NCI-H2081 (cell line): ENCODE measurements at places on chromosomes 12 and 14.

- DNase-seq: no peak
These were observed 350.7 kb downstream of the C12orf50 start for GRCh38 chr12:87678453-87678852.

GRCh38 chr14:104135904-104136471 is 2.4 kb upstream of the KIF26A start:
- no peak for DNase-seq

- DNase-seq: no peak
These were observed 67.2 kb downstream of the SCARB1 start for GRCh38 chr12:124796303-124796960.

DNA sequence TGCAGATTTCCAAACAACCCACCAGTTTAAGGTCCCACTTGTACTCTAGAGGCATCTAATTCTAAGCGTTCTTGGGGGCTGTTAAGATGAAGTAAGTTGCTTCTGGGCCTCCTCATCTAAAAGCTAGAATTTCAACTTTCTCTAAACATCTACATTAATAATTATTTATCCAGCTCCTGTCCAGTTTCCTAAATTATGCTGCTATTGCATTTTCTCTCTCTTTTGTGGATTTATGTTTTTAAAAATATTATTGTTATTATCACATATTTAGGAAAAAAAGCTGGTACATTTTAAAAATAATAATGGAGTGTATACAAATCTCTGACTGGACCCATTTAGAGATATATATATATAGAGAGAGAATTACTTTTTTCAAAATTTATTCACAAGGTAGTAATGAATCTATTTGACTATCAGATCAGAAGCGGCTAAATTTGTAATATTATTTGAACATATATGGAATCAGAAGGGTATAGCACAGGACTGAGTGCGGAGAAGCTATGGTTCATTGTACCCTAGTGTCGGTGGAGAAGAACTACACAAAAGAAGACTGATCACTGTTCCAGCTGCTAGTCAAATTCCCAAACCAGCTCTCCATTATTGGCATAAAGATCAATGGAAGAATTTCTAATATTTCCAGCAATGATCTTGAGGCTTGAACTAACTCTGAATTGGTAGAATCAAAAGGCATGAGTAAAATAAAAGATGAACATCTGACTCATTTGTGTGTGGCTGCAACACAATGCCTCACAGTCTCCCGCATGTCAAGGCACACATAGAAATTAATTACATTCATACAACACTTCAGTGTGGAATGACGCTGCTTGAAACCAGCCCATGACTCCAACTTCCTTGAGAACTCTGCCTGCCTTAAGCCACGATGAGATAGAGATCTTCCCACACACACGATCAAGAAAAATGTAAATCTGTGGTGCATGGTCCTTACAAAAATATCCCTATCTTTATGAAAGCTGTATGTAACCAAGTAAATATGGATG is 433.4 kb upstream of the OR4E1 start:
- DNase-seq: no peak

- no peak for DNase-seq
These were observed 33.6 kb downstream of the PAWR start for GRCh38 chr12:79657136-79657535.

DNA sequence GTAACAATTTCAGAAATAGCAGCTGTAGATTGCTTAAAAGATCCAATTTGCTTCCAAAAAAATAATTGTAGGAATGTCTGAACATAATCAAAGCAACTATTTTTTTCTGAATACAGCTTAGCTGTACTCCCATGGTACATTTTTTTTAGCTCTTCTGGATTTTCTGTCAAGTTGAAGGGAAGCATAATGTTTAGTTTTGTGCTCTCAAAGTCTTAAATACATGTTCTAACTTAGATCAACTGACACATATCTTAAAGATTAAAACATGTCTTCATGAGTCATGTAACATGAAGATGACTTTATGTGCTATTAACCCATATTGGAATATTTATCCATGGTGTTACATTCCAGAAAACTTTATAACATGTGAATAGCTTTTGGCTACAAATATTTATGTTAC is 255.7 kb downstream of the BTG1 start:
- no peak for DNase-seq

DNA sequence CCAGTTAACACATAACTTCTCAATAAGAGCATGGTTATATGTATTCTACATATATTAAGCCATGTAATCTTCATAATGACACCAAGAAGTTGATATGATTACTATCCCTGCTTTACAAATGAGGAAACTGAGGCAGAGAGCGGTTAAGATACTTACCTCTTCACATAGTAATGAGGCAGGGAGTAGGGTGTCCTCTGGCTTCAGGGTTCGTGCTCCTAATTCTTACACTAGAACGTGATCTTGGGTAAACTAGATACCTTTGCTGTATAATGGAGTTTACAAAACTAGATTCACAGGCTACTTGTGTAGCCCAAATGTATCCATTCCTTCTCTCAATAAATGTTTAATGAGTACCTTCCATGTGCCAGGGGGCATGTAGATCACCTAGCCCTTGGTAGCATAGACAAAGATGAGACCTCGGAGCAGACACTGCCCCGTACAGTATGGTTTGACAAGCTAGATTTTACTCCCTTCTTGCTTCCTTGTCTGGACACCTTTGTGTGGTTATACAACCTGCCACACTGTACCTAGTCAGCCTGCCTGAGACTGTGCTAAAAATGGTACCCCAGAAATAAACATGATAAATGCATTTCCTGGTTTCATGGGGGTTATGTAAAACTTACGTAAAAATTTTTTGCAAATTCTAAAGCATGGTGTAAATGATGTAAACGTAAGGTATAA is 991.8 kb downstream of the VRK1 start:
- no peak for DNase-seq

GRCh38 chr12:45681465-45681864 is 48.0 kb upstream of the ARID2 start:
- DNase-seq: no peak

DNA sequence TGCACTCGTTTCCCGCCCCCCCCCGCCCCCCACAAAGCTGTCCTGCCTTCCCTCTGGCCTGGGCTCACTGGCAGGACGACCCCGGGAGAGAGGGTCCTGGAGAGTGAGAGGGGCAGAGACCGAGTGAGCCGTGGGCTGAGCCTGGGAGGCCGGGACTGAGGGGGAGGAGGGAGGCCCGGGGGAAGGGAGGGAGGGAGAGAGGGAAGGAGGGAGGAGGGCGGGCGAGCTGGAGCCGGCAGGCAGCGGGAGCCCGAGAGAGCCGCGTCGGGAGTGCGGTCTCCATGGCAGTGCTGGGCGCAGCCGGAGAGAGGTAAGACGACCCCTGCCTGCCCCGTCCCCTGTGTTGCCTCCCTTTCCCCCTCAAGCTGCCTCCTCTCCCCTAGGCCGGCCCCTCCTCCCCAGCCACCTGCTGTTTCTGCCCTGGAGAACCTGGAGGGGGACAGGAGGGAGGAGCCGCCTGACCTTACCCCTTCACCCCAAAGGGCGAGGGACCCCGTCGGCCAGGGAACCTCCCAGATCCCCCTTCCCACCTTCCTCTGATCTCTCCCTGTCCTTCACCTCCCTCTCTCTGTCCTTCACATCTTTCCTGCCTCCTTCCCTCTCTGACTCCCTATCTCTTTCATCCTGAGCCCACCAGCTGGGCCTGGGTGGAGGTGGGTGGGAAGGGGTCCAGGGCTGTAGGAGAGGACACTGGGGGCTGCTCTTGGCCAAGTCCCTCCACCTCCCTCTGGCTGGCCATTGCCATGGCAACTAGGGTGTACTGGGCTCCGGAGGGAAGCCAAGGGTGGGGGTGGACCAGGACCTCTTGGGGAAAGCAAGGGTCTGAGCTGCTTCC is at the start of gene GPR162:
Gene GPR162, plus strand, starts transcription at position 231 of the 835 bp plus-strand sequence. CDS start 2,078 bp downstream, outside the sequence.
- DNase-seq: peak; percentile 53

DNA sequence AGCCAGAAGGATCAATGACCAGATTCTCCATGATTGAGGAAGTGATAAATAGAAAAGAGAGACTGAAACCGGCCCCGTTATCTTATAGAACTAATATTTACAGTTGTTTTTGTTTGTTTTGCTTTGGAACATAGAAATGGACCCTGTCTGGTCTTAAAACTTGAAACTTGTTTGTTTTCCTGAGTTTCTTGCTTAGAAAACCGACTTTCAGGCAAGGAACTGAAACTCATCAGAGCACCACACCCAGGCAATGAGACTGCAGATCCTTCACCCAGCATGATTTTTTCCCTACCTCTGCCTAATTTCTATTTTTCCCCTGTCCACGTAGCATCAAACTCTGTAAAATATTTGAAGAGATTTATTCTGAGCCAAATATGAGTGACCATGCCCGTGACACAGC is 10.6 kb upstream of the CLEC12A start:
- DNase-seq: no peak
